ENCODE measurements at places on chromosomes 16 and 17.

DNA sequence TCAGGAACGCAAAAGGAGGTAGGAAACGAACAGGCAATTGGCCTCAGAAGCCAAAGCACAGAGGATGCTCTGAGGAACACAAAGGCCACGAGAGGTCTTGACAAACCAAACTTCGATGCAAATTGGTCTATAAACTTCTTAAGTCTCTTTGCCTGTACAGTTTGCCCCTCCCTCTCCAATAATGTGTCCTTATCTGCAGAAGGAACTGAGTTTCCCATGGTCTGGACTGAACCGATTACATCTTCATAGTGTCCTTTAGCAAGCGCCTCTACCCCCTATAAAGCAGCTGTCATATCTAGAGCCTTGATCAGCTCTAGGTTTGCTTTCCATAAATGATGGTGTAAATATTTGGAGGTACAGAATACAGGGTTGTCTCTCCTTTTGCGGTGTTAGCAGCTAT, 3.1 kb upstream of the CDRT4 start:
- DNase-seq, result no peak

GRCh38 chr17:4518901-4519300, 20.2 kb downstream of the SPNS2 start:
- DNase-seq, result no peak

- no peak for DNase-seq
Measured at GRCh38 chr17:4604111-4604644, 19.8 kb downstream of the SMTNL2 start.

GRCh38 chr16:10312784-10313724, 72.8 kb upstream of the ATF7IP2 start:
- no peak for DNase-seq

- no peak for DNase-seq
Measured at GRCh38 chr16:56889206-56889605, 24.2 kb downstream of the SLC12A3 start.

DNA sequence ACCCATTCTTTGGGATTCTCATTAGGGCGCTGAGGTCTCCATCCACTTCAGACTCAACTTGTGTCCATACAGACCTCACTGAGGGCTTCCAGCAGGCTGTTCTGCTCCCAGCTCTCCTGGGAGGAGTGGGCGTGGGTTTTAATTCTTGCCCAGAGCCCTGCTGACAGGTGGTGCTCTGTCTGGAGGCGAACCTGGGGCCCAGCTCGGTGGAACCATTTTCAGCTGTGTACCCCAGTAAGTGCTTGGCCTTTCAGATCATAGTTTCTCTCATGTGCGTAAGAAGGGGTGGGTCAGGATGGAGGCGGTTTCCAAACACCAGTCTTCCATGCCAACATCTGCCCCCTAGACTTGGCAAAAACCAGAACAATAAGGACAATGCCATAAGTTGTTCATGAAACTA, 21.4 kb upstream of the NKD1 start:
- no peak for DNase-seq

- DNase-seq, result no peak
Measured at GRCh38 chr17:77456951-77457548, 316.3 kb downstream of the SEC14L1 start.

Measured in activated T-helper 9 cell treated with anti-CD3 and anti-CD28 coated beads, Interleukin-2, amount 50 U/mL, for 16 hours (primary cell).